Uterus (tissue), 4 donors: ENCODE measurements at places on chromosomes 12 and 14. TPM values are rescaled to one million over a fixed set of nuclear protein-coding genes. Genes with fewer than 3 reads are reported as not detected.
A peak's percentile ranks its signal among the peaks of the same experiment; 100 is the strongest.

LYZ gene
- 8.2 TPM for total RNA-seq

TAS2R19 gene
- 3.5 TPM for total RNA-seq

FAM186B gene
- total RNA-seq: 0.21 TPM

DNA sequence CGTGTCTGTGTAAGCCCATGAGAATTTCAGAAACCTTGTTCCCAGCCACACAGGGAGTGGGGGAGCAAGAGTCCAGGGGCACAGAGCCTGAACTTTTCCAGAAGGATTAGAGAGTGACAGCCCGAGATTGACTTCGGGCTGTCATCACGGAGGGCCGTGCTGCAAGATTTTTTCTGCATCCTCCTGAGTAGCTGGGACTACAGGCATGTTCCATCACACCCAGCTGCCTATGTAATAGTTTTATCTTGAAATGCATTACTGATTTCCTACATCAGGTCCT is 14.4 kb downstream of the EVL start:
- H3K27ac ChIP-seq: no peak overlapping the region
- H3K27me3 ChIP-seq: no peaks in the 10 kb centered on the region
- DNase-seq: no peak

DNA sequence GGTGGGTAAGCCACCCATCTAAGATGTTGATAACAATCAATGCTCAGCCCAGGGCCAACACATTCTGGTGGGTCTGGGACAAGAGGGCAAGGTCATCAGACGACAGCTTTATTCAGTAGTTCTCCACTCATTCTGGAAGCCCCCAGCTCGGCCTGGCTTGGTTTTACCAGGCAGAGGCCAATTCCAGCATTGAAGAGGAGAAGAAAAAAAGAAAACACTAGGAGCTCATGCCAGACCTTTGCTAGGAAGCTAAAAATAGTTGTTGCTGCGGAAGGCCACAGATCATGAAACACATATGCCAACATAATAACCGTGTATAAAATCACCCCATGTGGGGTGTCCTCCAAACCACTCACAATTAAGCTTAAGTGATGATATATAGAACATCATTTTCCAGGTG is 44.4 kb downstream of the CCDC60 start:
- no peak overlapping the region for H3K4me3 ChIP-seq
- H3K27me3 ChIP-seq: no peaks in the 10 kb centered on the region
- H3K36me3 ChIP-seq: no peaks in the 10 kb centered on the region

DNA sequence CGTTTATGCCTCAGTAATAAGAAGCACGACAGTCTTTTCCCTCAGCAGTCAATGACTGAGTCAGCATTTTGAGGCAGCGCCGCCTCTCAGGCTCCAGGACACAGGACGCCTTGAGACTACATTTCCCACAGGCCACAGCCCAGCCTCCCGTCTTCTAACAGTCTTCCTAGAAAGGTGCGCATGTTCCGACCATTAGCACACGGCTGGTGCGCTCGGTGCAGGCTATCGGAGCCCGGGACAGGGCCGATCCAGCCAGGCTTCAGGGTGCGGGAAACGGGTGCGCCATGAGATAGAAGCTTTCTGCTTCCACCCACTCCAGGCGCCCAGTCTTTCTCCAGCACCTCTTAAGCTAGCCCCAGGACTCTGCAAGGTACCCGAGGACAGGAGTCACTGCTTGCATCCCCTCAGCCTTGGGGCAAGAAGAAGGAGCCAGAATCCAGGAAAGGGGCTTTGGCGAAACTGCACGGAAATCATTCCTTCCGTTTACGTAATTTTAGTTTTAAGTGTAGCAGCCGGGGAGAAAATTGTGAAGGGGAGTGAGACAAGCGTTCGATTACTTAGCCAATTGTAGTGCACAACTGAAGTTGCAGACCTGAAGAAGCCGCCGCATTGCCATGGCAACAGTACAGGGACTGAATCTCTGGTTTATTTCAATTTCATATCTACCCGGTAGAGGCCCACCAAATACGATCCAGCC is 54.0 kb downstream of the ZNF641 start:
- peak; percentile 69 for DNase-seq
- no peaks in the 10 kb centered on the region for H3K4me1 ChIP-seq
- peak overlapping the region; percentile 44 for H3K4me3 ChIP-seq
- H3K36me3 ChIP-seq: no peaks in the 10 kb centered on the region

DNA sequence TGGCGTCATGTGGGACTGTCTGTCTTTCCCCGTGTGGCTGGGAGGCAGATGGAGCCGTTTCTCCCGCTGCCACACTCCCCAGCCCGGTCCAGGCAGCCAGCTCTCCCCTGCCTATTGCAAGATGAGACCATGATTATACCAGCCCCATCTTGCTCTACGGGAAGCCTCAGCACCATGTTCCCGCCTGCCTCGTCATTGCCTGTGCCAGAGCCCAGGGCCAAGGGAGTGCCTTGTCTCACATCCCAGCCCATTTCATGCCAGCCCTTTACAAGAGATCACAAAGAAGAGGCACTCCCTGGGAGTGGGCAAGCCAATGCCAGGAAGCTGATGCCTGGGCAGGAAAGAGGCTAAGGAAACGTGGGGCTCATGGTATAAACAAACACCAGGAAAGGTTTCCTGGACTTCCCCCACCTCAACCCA is 23.9 kb downstream of the GPR68 start:
- no peak for DNase-seq
- no peak overlapping the region for H3K4me3 ChIP-seq
- H3K36me3 ChIP-seq: no peaks in the 10 kb centered on the region
- no peaks in the 10 kb centered on the region for H3K4me1 ChIP-seq
- no peaks in the 10 kb centered on the region for H3K27me3 ChIP-seq

DNA sequence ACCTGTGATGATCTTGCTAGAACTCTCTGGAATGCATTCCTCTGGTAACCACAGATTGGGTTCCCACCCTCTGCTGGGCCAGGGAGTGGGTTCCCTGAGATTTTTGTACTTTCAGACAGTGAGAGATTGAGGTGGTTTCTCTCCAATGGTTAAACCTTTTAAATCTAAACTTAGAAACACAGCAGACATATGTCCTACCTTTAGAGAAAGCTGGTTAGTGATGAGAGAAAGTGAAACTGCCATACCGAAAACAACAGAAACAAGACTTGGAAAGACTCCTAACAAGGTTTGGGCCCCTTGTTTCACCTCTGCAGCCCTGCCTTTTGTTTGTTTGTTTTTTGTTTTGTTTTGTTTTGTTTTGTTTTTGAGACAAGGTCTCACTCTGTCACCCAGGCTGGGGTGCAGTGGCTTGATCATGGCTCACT is 9.7 kb upstream of the SGPP1 start:
- no peaks in the 10 kb centered on the region for H3K4me1 ChIP-seq
- H3K36me3 ChIP-seq: no peaks in the 10 kb centered on the region
- no peak overlapping the region for H3K27ac ChIP-seq

DNA sequence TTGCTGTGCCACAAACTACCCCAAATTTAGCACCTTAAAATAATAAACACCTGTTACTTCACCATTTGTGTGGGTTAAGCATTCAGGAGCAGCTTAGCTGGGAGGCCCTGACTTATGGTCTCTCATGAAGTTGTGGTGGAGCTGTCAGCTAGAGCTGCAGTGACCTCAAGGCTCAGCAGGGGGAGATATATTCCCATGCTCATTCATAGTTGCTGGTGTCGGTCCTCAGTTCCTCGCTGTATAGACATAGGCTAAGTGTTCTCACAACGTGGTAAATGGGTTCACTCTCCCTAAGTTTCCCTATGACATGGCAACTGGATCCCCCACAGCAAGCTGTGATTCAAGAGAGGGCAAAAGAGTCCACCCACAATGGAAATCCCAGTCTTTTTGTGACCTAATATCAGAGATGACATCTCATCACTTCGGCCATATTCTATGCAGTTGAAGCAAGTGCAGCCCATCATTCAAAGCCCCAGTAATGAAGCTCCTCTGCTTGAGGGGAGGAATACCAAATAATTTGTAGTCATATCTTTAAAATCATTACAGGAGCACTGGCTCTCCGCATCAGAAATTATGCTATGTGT is 41.1 kb downstream of the PRB3 start:
- no peak for DNase-seq
- H3K27ac ChIP-seq: no peak overlapping the region
- H3K27me3 ChIP-seq: no peaks in the 10 kb centered on the region
- H3K4me3 ChIP-seq: no peak overlapping the region
- H3K36me3 ChIP-seq: no peaks in the 10 kb centered on the region

DNA sequence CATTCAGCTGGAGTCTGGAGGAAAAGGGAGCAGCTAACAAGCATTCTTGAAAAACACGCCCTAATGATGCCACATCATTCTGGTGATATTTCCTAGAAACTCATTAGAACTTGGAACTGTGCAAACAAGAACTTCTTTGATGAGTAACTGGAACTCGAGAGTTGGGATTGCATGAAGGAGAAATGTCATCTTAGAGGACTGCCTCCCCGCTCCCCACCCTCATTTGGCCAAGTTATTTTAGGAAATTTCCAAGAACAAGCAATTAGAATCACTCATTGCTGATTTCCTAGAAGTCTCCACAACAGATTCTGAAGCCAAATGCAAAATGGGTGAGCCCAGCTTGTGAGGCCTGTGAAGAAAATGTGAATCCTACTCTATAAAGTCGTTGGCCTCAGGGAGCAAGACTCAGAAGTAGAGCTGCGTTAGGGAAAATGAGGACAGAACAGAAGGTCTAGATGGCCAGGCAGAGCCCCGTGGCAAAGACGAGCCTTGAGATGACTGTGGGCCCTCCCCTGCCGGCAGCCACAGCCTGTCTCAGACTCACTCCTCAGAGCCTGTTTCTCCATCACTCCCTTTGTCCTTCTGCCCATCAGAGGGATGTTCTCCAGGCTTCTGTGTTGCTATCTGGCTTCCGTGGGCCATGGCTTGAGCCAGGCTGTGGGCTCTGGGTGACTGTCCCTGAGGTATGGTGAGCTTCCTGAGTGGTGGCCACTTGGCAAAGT is 38.4 kb downstream of the RTL1 start:
- no peaks in the 10 kb centered on the region for H3K36me3 ChIP-seq
- H3K27ac ChIP-seq: no peak overlapping the region
- no peak for DNase-seq
- H3K4me3 ChIP-seq: no peak overlapping the region

DNA sequence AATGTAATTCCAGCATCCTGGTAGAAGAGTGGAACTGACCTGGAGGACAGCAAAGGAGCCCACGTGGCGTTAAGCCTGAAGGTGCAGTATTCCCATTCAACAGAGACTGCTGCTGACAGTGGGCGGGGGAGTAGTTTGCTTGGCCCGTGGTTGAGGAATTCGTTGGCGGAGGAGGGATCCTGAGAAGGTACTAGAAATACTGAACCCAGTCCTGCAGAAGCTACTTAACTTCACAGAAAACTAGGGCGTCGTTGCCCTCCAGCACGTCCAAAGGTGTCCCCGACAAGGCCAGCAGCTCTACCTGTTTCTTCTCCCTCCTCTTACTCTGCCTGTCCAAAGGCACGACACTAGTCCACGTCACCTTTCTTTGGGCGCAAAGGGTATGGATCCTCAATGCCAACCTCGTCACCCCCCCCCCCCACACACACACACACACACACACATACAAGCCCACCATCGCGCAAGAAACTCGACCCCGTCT is 303 bp downstream of the PUS7L start:
- H3K4me1 ChIP-seq: no peaks in the 10 kb centered on the region
- peak overlapping the region; percentile 98 for H3K4me3 ChIP-seq
- peak; percentile 42 for DNase-seq
- H3K27ac ChIP-seq: peak overlapping the region; percentile 80
- H3K36me3 ChIP-seq: no peaks in the 10 kb centered on the region

DNA sequence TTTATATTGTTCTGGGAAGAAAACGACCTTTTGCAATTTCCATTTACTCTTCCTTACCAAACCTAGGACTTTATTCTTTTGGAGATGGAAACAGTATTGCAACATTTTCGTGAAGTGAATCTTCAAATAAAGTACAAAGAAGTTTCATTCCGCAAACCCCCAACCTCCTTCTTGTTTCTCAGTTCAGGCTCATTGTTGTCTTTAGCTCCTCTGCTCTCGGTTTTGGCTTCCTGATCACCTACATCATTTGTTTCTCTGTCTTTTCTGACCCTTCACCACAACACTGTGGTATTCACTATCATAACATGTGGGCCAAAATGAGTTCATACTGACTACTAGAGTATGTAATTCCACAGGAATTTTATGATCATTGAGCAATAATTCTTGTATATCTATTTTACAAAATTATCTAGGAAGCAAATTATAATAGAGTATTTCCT is 266.8 kb downstream of the ADAMTS20 start:
- peak; percentile 23 for DNase-seq
- H3K27me3 ChIP-seq: no peaks in the 10 kb centered on the region
- H3K36me3 ChIP-seq: no peaks in the 10 kb centered on the region

DNA sequence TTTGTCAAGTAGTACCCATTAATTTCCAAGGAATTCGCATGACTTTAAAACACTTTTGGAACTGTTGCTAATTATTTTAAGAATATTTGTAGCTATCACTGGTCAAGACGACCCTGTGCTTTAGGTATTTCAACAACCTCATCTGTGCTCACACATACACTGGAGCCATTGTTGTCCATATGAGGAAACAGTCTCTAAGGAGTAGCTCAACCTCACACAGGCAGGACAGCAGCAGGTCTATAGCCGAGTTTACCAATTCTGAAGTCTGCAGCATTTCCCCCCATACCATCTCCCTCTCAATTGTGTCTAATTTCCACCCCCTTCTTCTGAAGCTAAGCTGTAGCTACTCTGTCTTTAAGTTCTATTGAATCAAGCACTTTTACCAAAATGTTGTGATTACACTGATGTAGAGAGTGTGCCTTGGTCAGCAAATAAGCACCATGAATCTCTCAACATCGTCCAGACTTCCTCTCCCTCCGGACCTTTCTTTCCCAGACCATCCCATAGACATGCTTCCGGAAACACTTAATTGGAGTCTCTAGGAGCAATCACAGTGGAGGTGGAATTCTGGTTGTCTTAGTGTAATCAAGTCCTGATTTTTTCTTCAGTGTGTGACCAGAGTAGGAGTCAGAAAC is 48.5 kb upstream of the NUAK1 start:
- no peak overlapping the region for H3K4me3 ChIP-seq
- no peaks in the 10 kb centered on the region for H3K4me1 ChIP-seq
- DNase-seq: no peak
- H3K36me3 ChIP-seq: no peaks in the 10 kb centered on the region
- peak overlapping the region; percentile 26 for H3K27ac ChIP-seq

GRCh38 chr12:52442600-52443061 is 8.5 kb upstream of the KRT75 start:
- no peaks in the 10 kb centered on the region for H3K27me3 ChIP-seq
- DNase-seq: no peak
- no peaks in the 10 kb centered on the region for H3K36me3 ChIP-seq
- no peak overlapping the region for H3K4me3 ChIP-seq
- H3K4me1 ChIP-seq: no peaks in the 10 kb centered on the region

- DNase-seq: no peak
- no peak overlapping the region for H3K4me3 ChIP-seq
- H3K4me1 ChIP-seq: no peaks in the 10 kb centered on the region
- no peaks in the 10 kb centered on the region for H3K36me3 ChIP-seq
- peak overlapping the region; percentile 52 for H3K27ac ChIP-seq
These were observed 86.8 kb downstream of the ITPR2 start for GRCh38 chr12:26746121-26746714.

- no peaks in the 10 kb centered on the region for H3K4me1 ChIP-seq
- H3K36me3 ChIP-seq: no peaks in the 10 kb centered on the region
- no peak for DNase-seq
- no peak overlapping the region for H3K27ac ChIP-seq
- no peaks in the 10 kb centered on the region for H3K27me3 ChIP-seq
- H3K4me3 ChIP-seq: no peak overlapping the region
These were observed 34.6 kb upstream of the BEGAIN start for GRCh38 chr14:100621806-100622205.
